ENCODE measurements at places on chromosomes 11 and 22.

DNA sequence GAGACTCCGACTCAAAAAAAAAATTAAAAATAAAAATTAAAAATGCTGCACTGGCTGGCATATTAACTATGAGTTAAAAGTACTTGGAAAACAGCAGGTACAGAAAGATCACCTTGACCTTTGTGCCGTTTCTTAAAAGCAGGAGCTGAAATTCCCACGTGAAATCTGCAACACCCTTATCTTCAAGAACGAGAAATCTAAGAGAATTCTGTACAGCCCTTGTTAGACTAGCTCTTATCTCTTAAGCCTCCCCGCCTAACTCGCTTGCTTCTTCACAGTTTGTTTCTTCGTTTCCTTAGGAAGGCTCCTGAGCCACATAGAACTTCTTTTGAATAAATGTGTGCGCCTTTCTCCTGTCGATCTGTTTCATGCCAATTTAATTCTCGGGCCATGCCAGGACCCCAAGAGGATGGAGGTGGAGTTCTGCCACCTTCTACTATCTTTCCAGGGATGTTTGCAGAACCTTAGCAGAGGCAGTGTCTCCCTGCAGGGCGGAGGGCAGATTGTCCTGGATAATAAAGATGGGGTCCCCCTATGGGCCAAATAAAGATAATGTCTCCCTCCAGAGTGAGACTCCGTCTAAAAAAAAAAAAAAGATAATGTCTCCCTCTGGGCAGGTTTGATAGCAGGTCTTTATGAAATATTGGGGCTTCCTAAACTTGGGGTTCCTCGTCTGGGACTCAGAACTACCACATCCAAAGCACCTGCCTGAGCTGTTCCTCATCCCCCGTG is 27.4 kb upstream of the SYT8 start:
- DNase-seq, result no peak

DNA sequence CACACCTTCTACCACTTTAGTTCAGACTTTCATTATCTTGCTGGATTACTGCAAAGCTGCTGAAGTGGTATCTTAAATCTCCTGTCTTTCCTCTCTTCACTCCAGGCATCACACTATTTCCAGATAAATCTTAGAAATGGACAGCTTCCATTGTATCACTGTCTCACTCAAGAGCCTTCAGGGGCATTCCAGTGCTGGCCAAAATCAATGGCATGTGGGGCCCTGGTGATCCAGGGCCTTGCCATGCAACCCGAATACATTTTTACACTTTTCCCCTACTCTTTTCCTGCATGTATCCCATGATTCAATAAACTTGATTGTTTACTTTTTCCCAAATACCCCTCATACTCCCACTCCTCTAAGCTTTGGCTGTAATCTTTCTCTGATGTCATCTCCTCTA is 39.4 kb upstream of the DEUP1 start:
- DNase-seq, result no peak

GRCh38 chr22:42869463-42869862 is 12.4 kb upstream of the ARFGAP3 start:
- no peak for DNase-seq

DNA sequence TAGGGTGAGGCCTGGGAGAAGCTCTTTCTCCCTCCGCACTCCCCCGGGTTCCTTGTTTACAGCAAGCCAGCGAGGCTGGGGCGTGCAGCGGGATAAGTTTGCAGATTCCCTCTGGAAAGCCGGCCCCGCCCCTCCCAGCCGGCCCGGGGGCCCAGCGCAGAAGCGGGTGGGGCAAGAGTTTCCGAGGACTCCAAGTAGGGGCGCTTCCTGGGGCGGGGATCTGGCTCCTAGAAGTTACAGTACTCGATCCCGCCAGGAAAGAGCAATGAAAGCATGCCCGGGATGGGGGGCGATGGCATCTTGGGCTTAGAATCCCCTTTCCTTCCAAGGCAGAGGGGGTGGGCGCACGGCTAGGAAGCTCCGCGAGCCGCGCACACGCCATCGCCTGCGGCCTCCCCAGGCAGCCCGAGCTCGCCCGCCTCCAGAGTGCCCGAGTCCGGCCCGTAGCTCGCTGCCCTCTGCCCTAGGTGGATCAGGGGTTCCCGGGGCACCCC is 385 bp downstream of the TST start:
- no peak for DNase-seq

DNA sequence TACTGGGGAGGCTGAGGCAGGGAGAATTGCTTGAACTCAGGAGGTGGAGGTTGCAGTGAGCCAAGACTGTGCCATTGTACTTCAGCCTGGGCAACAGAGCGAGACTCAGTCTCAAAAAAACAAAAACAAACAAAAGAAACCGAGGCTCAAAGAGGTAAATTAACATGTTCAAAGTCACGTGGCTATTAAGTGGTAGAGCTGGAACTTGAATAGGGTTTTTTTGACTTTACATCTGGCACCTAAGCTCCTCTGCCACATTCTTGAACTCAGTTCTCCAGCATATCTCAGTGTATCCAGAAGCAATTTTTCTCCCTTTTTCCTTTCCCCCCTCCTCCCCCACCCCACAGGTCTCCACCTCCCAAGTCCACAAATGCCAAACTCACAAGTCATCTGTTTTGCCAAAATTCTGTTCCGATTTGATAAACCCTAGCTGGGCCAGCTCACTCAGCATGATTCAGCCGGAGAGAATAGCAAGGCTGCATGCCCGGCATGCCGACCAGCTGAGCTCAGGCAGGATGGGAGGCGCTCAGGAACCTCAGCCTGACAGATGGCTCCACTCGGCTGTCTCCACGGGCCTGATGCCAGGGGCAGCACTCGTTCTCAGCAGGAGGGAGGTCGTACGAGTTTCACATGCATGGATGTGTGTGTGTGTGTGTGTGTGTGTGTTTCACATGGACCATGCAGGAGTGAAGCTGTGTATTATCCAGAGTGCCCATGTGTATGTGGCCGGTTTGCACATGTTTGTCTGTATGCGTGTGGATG is 63.2 kb upstream of the RRAS2 start:
- no peak for DNase-seq

DNA sequence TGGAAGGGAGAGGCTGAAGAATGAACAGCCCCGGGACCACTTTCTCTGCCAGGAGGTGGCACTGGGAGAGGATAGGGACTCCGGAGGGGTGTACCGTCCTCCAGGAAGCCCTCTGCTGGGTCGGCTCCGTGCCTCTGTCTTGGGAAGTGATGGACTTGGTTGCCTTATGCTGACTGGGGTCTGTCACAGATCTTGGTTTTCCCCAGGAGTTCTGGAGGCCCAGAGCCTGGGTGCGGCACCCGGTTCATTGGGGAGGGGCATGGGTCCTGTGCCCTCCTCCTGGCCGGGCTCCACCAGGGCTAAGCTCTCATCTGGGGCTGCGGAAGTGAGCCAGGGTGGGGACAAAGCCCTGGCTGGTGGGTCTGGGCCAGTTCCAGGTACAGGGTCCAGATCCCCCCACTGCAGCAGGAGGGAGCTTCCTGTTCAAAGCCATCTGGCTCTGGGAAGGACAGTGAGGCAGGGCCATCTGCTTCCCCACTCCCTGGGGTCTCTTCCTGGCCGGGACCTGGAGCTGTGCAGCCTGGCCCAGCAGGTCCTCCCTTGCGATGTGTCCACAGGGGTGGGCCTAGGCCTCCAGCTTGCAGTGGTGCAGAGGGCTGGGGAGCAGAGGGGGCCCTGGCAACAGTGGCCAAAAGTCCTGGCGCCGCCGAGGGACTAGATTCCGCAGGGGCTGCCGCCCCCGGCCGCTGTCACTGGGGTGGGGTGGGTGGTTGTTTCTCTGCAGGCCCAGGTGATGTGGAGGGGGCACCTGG is 1.1 kb upstream of the AP2A2 start:
- DNase-seq, result no peak

GRCh38 chr11:37449146-37449545 is 851.1 kb upstream of the RAG2 start:
- DNase-seq, result no peak

GRCh38 chr11:96388891-96389719 is 607 bp downstream of the CCDC82 start:
- peak; percentile 19 for DNase-seq

GRCh38 chr11:34174412-34175041 is 69.1 kb downstream of the NAT10 start:
- DNase-seq, result no peak

- DNase-seq, result no peak
These were observed 25.9 kb upstream of the WNT7B start for GRCh38 chr22:46002757-46003270.

DNA sequence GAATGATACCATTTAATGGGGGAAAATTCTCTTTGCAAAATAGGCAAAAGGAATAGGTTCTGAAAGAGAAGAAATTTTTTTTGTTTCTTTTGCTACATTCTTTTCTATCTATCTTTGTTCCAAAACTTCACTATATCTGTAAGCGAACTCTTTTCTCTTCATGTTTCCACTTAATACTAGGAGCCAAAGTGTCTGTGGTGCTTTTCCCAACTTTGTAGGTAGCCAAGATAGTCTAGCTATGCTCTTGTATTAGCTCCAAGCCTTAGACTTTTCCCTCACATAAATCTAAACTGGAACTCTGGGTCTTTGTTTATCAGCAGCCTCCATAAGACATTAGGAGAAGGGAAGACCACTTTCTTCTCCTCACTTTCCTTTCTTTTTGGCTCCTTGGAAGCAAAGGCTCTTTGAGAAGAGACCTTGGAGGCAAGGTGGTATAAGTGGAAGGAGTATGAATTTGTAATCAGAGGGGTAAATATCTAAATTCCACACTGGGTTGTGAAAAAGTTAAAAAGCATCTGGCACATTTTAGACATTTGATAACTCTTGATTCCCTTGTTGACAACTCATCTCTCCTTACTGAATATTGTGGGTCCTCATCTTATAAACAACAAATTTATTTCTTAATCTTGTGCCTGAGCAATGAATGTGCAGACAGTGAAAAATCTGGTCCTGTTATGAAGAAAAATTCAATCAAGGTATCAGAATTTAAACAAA is 130.0 kb downstream of the EHF start:
- DNase-seq, result no peak

DNA sequence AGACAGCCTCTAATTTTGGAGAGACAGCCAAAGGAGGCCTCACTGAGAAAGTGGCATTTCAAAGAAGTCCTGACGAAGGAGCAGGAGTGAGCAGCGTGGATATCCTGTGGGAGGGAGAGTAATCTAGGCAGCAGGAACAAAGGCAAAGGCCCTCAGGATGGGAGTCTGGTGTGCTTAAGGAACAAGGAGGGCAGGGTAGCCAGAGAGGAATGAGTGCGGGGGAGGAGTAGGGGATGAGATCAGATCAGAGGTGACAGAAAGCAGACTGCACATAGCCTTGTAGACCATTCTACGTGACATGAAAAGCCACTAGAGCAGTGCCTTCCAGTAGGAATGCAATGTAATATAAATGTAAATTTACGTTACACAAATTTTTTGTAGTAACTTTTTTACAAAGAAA is 5.6 kb downstream of the SLC36A4 start:
- DNase-seq, result no peak

- no peak for DNase-seq
These were observed 104.2 kb downstream of the NAV2 start for GRCh38 chr11:19816817-19817216.

- DNase-seq, result no peak
These were observed 73.0 kb upstream of the PHOX2A start for GRCh38 chr11:72316984-72317383.

- DNase-seq, result no peak
These were observed 35.1 kb downstream of the TP53I11 start for GRCh38 chr11:44915621-44916020.

GRCh38 chr11:97754976-97755375 is 1265.8 kb upstream of the CNTN5 start:
- DNase-seq, result no peak

DNA sequence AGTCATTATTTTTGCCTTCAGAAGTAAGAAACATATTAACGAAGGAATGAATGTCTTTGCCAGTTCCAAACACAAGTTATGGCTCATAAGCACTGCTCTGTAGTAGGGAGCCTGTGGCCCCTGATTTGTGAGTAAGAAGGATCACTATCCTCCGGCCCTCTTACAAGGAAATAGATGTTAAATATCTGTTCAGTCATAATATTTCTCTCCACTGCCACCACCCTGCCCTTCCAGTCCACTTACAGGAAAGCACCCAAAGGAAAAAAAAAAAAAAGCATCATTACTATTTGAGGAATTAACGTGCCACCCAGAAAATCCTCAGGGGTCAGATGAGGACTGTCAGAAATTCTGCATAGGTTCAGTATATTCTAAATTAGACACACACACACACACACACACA is 123.4 kb downstream of the ETS1 start:
- DNase-seq, result no peak

GRCh38 chr22:26549902-26550497 is 37.7 kb upstream of the TFIP11 start:
- DNase-seq, result no peak

DNA sequence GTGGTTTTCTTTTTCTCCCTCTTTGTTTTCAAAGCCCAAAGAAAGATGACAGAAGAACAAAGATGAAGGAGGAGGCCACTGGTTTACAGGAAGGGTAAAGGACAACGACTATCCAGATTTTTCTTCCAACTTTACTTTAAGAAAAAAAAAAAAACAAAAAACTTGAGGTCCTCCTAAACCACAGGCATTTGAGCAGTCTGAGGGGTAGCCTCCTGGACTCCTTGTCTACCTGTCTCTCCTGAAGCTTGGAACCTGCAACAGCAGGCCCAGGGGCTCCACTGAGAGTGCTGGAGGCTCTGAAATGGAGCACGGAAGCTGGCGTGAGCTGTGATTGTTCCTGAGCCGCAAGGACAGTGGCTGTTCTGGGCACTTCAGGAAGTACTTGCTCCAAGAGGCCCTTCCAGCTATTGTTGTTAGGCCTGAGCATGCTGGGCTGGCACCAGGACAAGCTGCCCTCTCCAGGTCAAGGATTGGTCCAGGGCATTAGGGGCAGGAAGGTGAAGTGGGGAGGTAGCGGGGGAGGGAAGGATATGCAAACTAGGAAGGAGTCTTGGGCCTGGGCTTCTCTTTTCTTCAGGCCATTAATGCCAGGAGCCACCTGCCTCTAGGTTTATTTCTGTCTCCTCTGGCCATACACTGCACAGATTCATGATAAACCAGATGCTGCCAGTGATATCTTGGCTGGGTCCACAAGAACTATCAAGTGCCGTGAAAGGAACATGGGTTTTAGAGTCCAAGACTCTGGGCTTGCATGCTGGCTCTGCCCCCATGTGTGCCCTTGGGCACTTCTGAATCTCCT is 147.3 kb downstream of the CCDC34 start:
- no peak for DNase-seq

- DNase-seq, result no peak
These were observed 430.9 kb downstream of the ETS1 start for GRCh38 chr11:128156486-128156885.

DNA sequence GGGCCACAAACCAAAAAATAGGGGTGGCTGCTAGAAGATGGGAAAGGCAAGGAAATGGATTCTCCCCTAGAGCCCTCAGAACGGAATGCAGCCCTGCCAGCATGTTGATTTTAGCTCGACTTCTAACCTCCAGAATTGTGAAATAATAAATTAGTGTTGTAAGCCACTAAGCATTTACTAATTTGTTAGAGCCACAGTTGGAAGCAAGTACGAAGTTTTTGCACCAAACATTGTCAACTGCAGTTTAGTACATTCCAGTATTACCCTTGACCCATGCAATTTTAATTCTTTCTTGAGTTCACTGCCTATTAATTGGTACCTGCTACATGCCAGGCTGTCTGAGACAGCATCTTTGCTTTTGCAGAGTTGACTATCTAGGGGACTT is 32.2 kb downstream of the PARVA start:
- DNase-seq, result no peak

GRCh38 chr22:31451709-31452571 is 37.7 kb downstream of the EIF4ENIF1 start:
- DNase-seq, result peak; percentile 15

GRCh38 chr22:36862251-36863242 is 1.7 kb downstream of the NCF4 start:
- DNase-seq, result peak; percentile 73
